Body of pancreas (tissue), 4 donors: ENCODE measurements at places on chromosomes 13 and 19. TPM values are rescaled to one million over a fixed set of nuclear protein-coding genes. Genes with fewer than 3 reads are reported as not detected.

FCAR gene
- total RNA-seq = not detected

COMP gene
- 0.33 TPM for total RNA-seq

ARID3A gene
- total RNA-seq = 3.1 TPM

ZNF541 gene
- under 0.01 TPM for total RNA-seq

C19orf38 gene
- total RNA-seq = not detected

IRS2 gene
- 22.7 TPM for total RNA-seq

KLK14 gene
- total RNA-seq = not detected

ZNF415 gene
- 3.9 TPM for total RNA-seq

PRR36 gene
- 12.9 TPM for total RNA-seq

ZNF562 gene
- 18.1 TPM for total RNA-seq

GPR42 gene
- total RNA-seq = not detected

MISP3 gene
- 21.1 TPM for total RNA-seq

COX7A1 gene
- total RNA-seq = 1.6 TPM

ZNF135 gene
- total RNA-seq = 3.9 TPM

SYT5 gene
- total RNA-seq = 0.26 TPM

ZNF829 gene
- total RNA-seq = 1.6 TPM

HPN gene
- 135 TPM for total RNA-seq

NKPD1 gene
- total RNA-seq = not detected

GRCh38 chr13:54643863-54644262, 1615.2 kb downstream of the OLFM4 start:
- DNase-seq = no peak
- H3K27me3 ChIP-seq = no peaks in the 10 kb centered on the region
- no peak overlapping the region for H3K27ac ChIP-seq
- no peaks in the 10 kb centered on the region for H3K36me3 ChIP-seq
- H3K4me1 ChIP-seq = peaks cover 8% of the 10 kb centered on the region

GRCh38 chr13:93577105-93577504, 350.5 kb downstream of the GPC6 start:
- DNase-seq = no peak
- H3K36me3 ChIP-seq = no peaks in the 10 kb centered on the region
- no peak overlapping the region for H3K27ac ChIP-seq

- H3K27me3 ChIP-seq = no peaks in the 10 kb centered on the region
- no peak overlapping the region for H3K4me3 ChIP-seq
- peaks cover 21% of the 10 kb centered on the region for H3K36me3 ChIP-seq
- peak; percentile 88 for DNase-seq
- H3K4me1 ChIP-seq = peaks cover 11% of the 10 kb centered on the region
Measured at GRCh38 chr19:18450931-18451836, 13.3 kb upstream of the ISYNA1 start.

GRCh38 chr19:41998246-41999020, 4.4 kb upstream of the ATP1A3 start:
- no peak for DNase-seq
- H3K4me3 ChIP-seq = no peak overlapping the region
- H3K36me3 ChIP-seq = no peaks in the 10 kb centered on the region

GRCh38 chr19:5237939-5238480, 102.6 kb downstream of the PTPRS start:
- H3K27me3 ChIP-seq = no peaks in the 10 kb centered on the region
- H3K36me3 ChIP-seq = no peaks in the 10 kb centered on the region
- H3K4me1 ChIP-seq = no peaks in the 10 kb centered on the region
- DNase-seq = no peak
- H3K4me3 ChIP-seq = no peak overlapping the region
- no peak overlapping the region for H3K27ac ChIP-seq

GRCh38 chr19:47518139-47518538, 3.3 kb upstream of the NAPA start:
- no peak overlapping the region for H3K27ac ChIP-seq
- H3K27me3 ChIP-seq = no peaks in the 10 kb centered on the region
- no peak overlapping the region for H3K4me3 ChIP-seq
- DNase-seq = no peak
- no peaks in the 10 kb centered on the region for H3K36me3 ChIP-seq

- H3K36me3 ChIP-seq = no peaks in the 10 kb centered on the region
- no peaks in the 10 kb centered on the region for H3K4me1 ChIP-seq
- DNase-seq = no peak
- no peaks in the 10 kb centered on the region for H3K27me3 ChIP-seq
- H3K27ac ChIP-seq = no peak overlapping the region
- H3K4me3 ChIP-seq = no peak overlapping the region
Measured at GRCh38 chr19:33962161-33962560, 165.5 kb downstream of the KCTD15 start.

DNA sequence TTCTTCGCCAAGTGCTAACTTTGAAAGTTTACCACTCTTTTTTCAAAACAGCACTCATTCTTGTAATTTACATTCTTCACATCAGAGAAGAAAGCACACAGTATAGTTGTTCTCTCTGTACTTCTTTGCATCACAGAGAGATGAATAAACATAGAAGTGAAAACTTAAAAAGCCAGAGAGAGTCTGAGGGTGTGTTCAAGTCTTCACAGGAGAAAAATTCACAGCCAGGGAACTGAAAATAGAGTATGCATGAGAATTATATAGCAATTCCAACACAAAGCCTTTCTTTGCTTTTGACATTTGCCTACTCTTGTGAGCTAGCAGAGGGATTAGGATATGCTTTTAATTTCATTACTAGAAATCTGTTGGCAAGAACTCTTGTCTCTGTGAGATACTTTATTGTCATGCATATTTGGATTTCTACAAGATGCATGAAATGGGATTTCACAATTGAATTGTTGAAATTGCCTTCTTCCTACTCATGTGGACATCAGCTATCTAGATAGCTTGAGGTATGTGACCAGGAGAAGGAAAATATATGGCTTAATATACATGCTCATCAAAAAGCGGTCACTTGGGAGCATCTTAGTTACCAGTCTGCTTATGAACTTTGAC, 166.1 kb downstream of the SLC7A1 start:
- peaks cover 5% of the 10 kb centered on the region for H3K4me1 ChIP-seq
- DNase-seq = no peak
- no peaks in the 10 kb centered on the region for H3K27me3 ChIP-seq
- H3K36me3 ChIP-seq = no peaks in the 10 kb centered on the region
- H3K4me3 ChIP-seq = no peak overlapping the region

DNA sequence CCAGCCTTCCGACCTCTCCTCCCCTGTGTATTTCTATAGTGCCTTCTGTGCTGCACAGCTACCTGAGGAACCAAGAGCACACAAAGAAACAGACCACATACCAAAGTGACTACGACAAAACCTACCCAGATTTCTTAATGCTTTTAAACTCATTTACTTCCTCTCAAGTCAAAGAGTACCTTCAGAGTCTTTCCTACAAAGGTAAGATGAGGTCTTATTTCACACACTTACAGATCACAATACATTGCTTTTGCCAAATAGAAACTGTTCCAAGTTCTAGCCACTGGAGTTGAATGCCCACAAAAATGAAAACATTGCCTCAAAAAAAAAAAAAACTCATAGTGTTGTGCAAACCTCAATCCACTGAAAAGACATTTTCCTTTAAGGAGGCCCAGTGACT, 36.4 kb downstream of the TEX26 start:
- H3K4me3 ChIP-seq = no peak overlapping the region
- no peaks in the 10 kb centered on the region for H3K4me1 ChIP-seq
- no peak overlapping the region for H3K27ac ChIP-seq

DNA sequence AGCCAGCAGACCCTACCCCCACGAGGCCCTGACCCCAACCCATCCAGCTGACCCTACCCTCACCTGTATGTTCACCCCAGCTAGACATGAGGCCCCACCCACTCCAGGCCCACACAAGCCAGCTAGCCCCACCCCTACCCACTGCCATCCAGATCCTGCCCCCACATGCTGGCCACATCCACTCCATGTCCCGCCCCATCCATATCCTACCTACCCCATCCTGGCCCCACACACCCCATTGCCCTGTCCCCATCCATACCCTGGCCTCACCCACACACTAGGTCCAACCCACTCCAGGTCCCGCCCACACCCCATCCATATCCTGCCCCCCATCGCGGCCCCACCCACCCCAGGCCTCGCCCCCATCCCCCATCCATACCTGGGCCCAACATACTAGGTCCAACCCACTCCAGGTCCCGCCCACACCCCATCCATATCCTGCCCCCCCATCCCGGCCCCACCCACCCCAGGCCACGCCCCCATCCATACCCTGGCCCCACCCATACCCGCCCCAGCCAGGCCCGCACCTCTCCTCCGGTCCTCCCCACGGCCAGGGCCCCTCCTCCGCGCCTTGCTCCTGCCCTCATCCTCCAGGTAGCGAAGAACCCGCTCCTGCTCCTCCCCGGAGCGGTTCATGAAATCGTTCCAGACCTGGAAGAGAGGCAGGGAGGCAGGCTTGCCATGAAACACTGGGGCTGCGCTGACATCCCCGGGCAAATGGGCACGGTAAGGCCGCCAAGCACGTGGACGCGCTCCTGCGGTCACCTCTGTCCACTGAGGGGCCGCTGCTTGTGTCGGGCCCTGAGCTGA, 7.2 kb downstream of the RNU6-9 start:
- peaks cover 4% of the 10 kb centered on the region for H3K36me3 ChIP-seq
- no peak overlapping the region for H3K4me3 ChIP-seq
- H3K27ac ChIP-seq = no peak overlapping the region
- DNase-seq = no peak
- peaks cover 12% of the 10 kb centered on the region for H3K4me1 ChIP-seq

DNA sequence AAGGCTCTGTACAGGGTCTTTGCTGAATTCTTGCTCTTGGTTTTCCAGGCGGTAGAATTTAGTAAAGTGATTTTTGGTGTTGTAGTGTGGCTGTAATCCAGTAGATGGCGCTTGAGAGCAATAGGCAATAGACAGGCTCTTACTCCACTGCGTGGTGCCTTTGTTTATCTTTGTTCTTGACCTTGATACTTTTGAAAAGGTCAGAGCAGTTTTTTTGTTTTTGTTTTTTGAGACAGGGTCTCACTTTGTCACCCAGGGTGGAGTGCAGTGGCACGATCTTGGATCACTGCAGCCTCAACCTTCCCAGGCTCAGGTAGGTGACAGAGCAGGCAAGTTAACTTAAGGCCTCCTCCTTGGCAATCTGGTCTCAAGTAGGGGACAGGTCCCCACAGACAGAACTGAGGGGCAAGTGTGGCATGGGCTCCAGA, 12.2 kb upstream of the LILRA5 start:
- no peak overlapping the region for H3K27ac ChIP-seq
- peak; percentile 42 for DNase-seq
- no peaks in the 10 kb centered on the region for H3K36me3 ChIP-seq
- H3K4me3 ChIP-seq = no peak overlapping the region
- peaks cover 5% of the 10 kb centered on the region for H3K4me1 ChIP-seq

DNA sequence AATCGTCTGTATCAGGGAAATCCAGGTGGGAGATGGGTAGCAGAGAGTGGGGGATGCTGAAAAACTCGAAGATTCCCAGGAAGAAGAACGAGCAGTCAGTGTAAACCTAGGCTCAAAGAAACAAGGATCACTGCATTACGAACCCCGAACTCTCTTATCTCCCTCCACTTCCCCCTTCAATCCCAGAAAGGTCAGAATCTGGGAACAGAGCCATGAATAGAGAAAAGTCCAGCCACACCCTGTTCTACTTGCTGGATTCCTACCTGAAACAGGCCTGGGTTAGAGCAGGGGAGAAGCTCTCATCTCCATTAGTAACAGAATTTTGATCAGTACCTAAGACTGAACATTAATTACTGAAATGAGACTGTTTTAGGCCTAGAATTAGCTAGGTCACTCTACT, 24.4 kb downstream of the EPSTI1 start:
- H3K27ac ChIP-seq = no peak overlapping the region
- peaks cover 20% of the 10 kb centered on the region for H3K4me1 ChIP-seq
- no peaks in the 10 kb centered on the region for H3K36me3 ChIP-seq
- no peaks in the 10 kb centered on the region for H3K27me3 ChIP-seq
- H3K4me3 ChIP-seq = no peak overlapping the region

- no peak overlapping the region for H3K27ac ChIP-seq
- H3K36me3 ChIP-seq = no peaks in the 10 kb centered on the region
- no peaks in the 10 kb centered on the region for H3K27me3 ChIP-seq
- DNase-seq = no peak
Measured at GRCh38 chr13:51538591-51539179, 45.6 kb upstream of the WDFY2 start.

- peak; percentile 81 for DNase-seq
- H3K4me1 ChIP-seq = peaks cover 53% of the 10 kb centered on the region
- no peak within 1 kb of the TSS for H3K4me3 ChIP-seq
- H3K27me3 ChIP-seq = peaks cover 77% of the 10 kb centered on the region
- no peak within 1 kb of the TSS for H3K27ac ChIP-seq
- H3K36me3 ChIP-seq = no peaks in the 10 kb centered on the region
Measured at GRCh38 chr13:27792393-27793218, at the start of gene GSX1. TSS of gene GSX1 (plus strand) at chr13:27792483. CDS start at chr13:27792691, 208 bp downstream.

- no peak overlapping the region for H3K4me3 ChIP-seq
- DNase-seq = no peak
- no peaks in the 10 kb centered on the region for H3K27me3 ChIP-seq
Measured at GRCh38 chr19:7677669-7678311, 900 bp downstream of the MCEMP1 start.

- H3K4me3 ChIP-seq = no peak within 1 kb of the TSS
- no peaks in the 10 kb centered on the region for H3K36me3 ChIP-seq
- DNase-seq = no peak
- no peaks in the 10 kb centered on the region for H3K27me3 ChIP-seq
- H3K27ac ChIP-seq = no peak within 1 kb of the TSS
- no peaks in the 10 kb centered on the region for H3K4me1 ChIP-seq
Measured at GRCh38 chr19:54281007-54281728, at the start of gene LILRB2. TSS of gene LILRB2 (minus strand) at chr19:54281110. CDS start at chr19:54280496, 614 bp downstream.

- H3K36me3 ChIP-seq = no peaks in the 10 kb centered on the region
- no peaks in the 10 kb centered on the region for H3K4me1 ChIP-seq
- no peak for DNase-seq
- H3K27me3 ChIP-seq = no peaks in the 10 kb centered on the region
- H3K4me3 ChIP-seq = no peak overlapping the region
Measured at GRCh38 chr19:16922949-16923348, 34.1 kb downstream of the F2RL3 start.

GRCh38 chr13:108496362-108497210, 132.8 kb upstream of the MYO16 start:
- H3K4me1 ChIP-seq = peaks cover 12% of the 10 kb centered on the region
- no peaks in the 10 kb centered on the region for H3K36me3 ChIP-seq
- DNase-seq = no peak

- no peaks in the 10 kb centered on the region for H3K27me3 ChIP-seq
- H3K4me3 ChIP-seq = no peak overlapping the region
- no peaks in the 10 kb centered on the region for H3K4me1 ChIP-seq
- DNase-seq = no peak
- H3K27ac ChIP-seq = no peak overlapping the region
Measured at GRCh38 chr13:100364591-100364990, 224.0 kb downstream of the GGACT start.

DNA sequence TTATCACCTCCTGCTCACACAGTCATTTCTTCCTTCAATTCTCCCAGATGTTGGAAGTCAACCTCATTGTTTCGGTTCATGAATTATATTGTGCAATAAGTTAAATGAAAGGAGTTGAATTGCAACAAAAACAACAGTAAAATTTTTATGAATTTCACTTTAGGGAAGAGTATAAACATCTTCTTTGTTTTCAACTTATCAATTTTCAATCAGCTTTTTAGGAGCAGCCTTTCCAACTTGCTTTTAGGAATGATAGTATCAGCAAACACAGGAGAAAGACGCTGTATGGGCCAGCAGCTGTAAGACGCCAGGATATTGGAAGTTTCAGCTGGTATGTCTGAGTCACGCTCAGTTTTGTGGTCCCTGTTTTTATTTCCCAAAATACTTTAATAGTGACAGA, 132.5 kb upstream of the ARGLU1 start:
- H3K36me3 ChIP-seq = no peaks in the 10 kb centered on the region
- no peak overlapping the region for H3K27ac ChIP-seq
- no peak overlapping the region for H3K4me3 ChIP-seq

- no peaks in the 10 kb centered on the region for H3K27me3 ChIP-seq
- no peak for DNase-seq
- no peaks in the 10 kb centered on the region for H3K36me3 ChIP-seq
- no peaks in the 10 kb centered on the region for H3K4me1 ChIP-seq
Measured at GRCh38 chr19:35328851-35329285, at the start of gene CD22. TSS of gene CD22 (plus strand) at chr19:35329187. CDS start at chr19:35332041, 2,854 bp downstream.
